IPS DF 19.7 (cell line): ENCODE measurements at places on chromosomes 11 and 22.

DNA sequence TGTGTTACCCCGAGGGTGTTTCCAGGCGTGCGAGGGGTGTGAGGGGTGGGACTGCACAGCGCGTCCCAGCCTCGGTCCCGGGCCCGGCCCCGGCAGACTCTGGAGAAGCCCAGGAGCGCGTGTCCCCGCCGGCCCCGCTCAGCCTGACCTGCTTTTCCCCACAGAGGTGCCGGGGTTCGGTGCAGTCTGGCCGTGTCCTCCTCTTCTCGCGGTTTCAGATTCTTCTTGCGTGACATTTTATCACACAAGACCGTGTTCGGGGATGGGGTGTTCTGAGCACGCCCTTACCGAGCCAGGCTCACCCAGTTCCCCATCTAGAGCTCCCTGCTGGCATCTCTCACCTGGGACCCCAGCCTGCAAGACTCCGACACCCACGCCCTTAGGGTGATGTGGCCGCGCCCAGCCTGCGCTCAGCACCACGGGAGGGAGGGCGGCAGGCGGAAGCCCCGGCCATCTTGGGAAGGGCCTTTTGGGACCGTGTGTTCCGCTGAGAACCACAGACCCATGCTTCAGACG lies 775.6 kb downstream of the BRD1 start:
- no peak for DNase-seq

DNA sequence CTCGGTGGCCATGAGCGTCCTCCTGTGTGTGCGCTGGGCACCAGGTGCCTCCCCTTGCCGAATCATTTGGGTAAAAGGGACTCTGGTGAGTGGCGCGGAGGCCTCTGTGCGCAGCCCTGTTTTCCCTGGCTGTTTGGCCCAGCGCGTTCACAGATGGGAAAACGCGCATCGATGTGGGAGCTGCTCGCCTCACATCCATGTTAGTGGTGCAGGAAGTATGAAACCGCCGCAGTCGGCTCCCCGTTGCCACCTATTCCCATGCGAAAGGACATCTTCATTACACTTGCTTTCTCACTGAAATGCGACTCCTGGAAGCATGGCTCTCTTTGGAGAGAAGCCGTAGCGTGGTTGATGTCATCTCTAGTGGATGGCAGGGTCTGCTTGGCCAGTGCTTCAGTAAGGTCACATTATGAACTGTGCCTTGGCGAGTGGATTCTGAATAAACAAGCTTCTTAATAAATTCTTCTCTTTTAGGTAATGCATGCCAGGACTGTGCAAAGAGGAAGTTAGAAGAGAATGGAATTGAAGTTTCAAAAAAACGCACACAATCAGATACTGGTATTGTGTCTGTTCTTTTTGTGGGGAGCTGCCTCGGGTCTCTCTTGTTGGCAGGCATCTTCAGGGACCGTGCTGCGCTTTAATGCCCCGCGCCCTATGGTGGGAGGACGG lies 26.3 kb downstream of the FAM118A start:
- no peak for DNase-seq

DNA sequence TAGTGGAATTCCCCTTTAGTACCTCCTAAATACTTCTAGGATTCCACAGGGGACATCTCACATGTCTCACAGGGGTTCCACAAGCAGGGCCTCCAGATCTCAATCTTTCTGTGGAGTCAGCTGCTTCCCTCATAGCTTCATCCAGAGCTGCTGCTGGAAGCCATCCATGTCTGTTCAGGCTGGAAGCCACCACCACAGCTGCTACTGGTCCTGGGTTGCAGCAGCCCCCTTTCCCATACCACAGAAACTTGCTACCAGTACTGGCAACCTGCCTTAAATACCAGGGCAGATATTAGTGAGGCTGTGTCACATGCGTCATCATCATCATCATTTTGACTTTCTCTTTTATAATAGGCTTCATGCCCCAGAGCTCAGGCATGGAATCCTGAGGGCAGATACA lies 242.7 kb upstream of the NCAM1 start:
- DNase-seq: no peak

DNA sequence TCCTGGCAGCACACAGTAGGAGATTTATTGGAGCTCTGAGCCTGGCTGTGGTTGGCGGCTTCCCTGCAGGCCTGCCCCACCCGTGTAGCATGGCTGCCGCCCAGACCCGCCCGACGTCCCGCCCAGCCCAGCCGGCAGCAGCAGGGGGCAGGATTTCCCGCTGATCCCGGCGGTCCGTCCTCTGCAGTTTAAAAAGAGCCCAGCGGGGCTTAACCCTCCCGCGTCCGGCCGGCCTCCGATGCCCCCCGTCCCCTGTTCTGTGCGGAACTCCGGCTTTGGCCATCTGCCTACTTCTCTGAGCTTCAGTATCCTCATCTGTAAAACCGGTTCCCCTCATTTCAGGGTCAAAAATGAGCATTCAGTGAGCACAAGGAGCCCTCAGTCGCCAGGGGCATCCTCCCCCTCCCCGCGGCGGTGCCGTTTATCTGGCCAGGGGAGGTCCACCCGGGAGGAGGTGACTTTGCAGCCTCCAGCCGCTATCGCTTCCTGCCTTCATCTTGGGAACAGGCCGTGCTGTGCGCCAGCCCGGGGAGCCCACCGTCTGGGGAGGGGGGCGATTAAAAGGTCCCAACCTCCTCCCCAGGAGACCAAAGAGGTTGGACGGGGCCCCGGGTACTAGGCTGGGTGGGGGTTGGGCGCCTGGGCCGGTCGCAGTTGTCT lies at the start of gene GAS2L1:
Gene GAS2L1 (plus strand): TSS at position 476 of the 660 bp plus-strand sequence. CDS start 1,456 bp downstream, outside the sequence.
- DNase-seq: no peak

DNA sequence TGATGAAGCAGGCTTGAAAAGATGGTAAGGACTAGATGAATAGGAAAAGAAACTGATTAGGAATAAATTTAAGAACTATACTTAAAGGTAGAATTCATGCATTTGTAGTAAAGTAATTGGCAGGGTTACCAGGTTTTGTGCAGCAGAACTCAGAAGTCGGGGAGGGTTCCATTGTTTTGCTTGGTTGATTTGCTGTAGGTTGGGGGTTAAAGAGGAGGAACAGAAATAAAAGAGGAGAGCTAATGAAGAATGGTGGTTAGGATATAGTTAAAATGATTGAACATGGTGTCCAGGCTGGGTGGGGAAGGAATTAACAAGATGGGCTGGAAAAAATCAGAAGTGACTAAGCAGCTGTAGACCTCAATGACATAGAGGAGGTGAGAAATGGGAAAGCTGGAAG lies 5.5 kb upstream of the SPON1 start:
- no peak for DNase-seq

GRCh38 chr11:16881074-16881709 lies 133.0 kb downstream of the PLEKHA7 start:
- no peak for DNase-seq

GRCh38 chr22:39496131-39496838 lies 5.8 kb upstream of the MIEF1 start:
- no peak for DNase-seq

DNA sequence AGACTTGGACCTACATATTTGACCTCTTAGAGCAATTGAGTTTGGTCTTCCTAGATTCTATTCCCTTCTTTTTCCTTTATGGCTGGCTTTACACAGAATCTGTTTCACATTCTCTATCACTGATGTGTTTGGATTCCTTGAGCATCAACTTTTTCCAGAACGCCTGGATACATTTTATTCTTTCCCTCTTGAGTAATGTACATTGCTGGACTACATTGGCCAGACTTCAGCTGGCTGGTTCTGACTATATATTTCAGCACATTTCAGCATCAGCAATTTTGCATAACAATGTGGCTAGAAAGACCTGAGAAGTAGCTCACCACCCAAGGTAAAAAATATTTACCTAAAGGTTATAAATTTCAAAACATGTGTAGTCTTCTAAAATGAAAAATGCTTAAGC lies 2198.2 kb upstream of the RAG2 start:
- no peak for DNase-seq

- no peak for DNase-seq
Observed at GRCh38 chr11:117829369-117829725, 4.8 kb upstream of the FXYD2 start.

GRCh38 chr11:111205632-111206385 lies 39.7 kb upstream of the POU2AF2 start:
- no peak for DNase-seq

DNA sequence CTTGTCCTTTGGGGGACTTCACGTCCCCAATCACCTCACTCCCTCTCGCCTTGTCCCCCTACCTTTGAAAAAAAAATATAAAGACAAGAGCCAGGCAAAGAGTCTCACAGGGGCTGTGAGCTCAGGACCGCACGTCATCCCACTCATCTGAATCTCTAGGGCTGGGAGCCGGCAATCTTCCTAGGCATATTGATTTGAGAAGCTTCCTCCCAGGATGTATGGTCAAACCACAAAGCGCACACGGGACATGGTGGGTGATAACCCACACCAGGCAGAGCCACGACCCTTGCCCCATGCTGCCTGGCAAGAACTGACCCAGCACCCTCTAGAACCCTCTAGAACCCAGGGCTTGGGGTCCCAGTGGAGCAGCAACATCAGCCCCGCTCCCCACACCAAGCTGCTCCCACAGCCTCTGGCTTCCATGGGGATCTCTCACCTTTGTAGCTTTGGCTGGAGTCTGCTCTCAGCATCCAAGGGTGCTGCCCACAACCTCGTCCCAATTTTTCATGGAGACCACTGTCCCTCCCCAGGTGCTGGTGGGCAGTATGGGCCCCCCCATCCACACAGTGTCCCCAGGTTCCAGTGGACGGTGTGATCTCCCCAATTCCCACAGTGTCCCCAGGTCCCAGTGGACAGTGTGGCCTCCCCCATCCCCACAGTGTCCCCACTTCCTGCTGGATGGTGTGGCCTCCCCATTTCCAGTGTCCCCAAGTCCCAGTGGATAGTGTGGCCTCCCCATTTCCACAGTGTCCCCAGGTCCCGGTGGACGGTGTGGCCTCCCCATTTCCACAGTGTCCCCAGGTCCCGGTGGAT lies 85.2 kb upstream of the FGF3 start:
- no peak for DNase-seq

GRCh38 chr22:46085828-46086576 lies 64.3 kb upstream of the PPARA start:
- DNase-seq: no peak
